ENCODE measurements at places on chromosomes 6 and 20.

GRCh38 chr6:28673787-28674671, 148.3 kb downstream of the GPX5 start:
- H3K4me3 ChIP-seq, result peak overlapping the region; percentile 56
- H3K27ac ChIP-seq, result no peak overlapping the region
- H3K36me3 ChIP-seq, result no peaks in the 10 kb centered on the region
- peak; percentile 75 for DNase-seq
- no peaks in the 10 kb centered on the region for H3K4me1 ChIP-seq

GRCh38 chr6:13462458-13463327, 24.7 kb downstream of the GFOD1 start:
- no peak overlapping the region for H3K4me3 ChIP-seq
- H3K27me3 ChIP-seq, result no peaks in the 10 kb centered on the region
- peaks cover 12% of the 10 kb centered on the region for H3K4me1 ChIP-seq
- no peaks in the 10 kb centered on the region for H3K36me3 ChIP-seq
- DNase-seq, result no peak

DNA sequence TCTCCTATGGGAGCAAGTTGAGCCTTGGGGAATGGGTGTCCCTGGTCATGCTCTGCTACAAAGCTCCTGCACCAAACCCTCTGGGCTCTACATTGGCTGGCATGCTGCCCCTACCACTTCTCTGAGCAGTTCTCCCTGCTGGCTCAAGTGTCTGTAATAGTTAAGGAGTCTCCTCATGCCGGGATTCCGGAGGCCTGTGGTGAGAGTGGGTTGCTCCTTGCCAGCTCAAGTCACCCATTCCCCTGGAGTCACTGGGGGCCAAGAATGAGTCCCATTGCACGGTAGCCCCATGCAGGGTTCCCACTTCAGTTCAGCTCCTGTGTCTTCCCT, 173.9 kb downstream of the PRDM13 start:
- H3K4me3 ChIP-seq, result no peak overlapping the region
- H3K27ac ChIP-seq, result no peak overlapping the region
- H3K27me3 ChIP-seq, result peaks cover 25% of the 10 kb centered on the region
- H3K36me3 ChIP-seq, result no peaks in the 10 kb centered on the region
- no peak for DNase-seq
- no peaks in the 10 kb centered on the region for H3K4me1 ChIP-seq

- H3K4me1 ChIP-seq, result peaks cover 6% of the 10 kb centered on the region
- H3K27me3 ChIP-seq, result no peaks in the 10 kb centered on the region
- H3K27ac ChIP-seq, result no peak overlapping the region
- H3K36me3 ChIP-seq, result no peaks in the 10 kb centered on the region
Observed at GRCh38 chr20:57829805-57830514, 120.1 kb upstream of the PMEPA1 start.

DNA sequence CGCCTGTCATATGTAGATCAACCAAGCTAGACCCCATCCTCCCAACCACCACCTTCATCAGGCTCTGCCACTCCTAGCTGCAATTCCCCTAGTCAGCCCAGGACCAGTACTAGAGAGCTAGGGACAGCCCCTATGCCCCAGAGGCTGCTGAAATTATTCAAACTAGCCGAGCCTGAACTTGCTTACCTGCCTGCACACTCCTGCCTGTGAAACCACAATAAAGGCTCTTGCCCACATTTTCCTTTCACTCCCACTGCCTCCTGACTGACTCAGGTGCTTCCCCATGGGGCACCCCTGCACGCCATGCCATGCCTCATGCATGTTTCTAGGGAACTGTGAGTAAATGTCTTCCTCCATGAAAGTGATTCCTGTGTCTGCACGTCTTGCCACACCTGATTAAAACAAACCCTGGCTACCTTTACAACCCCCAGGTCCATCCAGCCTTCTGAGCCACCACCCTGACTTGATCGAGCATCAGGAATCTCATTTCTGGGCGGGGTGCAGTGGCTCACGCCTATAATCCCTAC, 66.5 kb upstream of the IER3 start:
- no peaks in the 10 kb centered on the region for H3K4me1 ChIP-seq
- DNase-seq, result no peak
- no peak overlapping the region for H3K27ac ChIP-seq
- no peaks in the 10 kb centered on the region for H3K36me3 ChIP-seq
- H3K27me3 ChIP-seq, result no peaks in the 10 kb centered on the region
- no peak overlapping the region for H3K4me3 ChIP-seq
